ENCODE measurements at places on chromosomes 7 and 10. TPM values are rescaled to one million over a fixed set of nuclear protein-coding genes. Genes with fewer than 3 reads are reported as not detected.

DNA sequence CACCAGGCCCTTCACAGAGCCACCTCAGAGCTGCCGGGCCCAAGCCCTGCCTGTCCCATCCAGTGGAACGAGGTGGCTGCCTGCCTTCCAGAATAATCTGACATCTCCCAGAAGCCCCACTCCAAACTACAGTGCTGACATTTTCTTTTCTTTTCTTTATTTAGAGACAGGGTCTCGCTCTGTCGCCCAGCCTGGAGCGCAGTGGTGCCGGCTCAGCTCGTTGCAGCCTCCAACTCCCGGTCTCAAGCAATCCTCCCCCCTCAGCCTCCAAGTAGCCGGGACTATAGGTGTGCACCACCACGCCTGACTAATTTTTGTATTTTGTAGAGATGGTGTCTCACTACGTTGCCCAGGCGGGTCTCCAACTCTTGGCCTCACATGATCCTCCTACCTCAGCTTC lies 346 bp downstream of the TMEM270 start:
- no peak for DNase-seq

- DNase-seq, result peak; percentile 85
These were observed 315.5 kb downstream of the MAGI2 start for GRCh38 chr7:79137942-79138341.

- DNase-seq, result peak; percentile 73
These were observed 568.3 kb downstream of the INHBA start for GRCh38 chr7:41134300-41135255.

GRCh38 chr10:91865562-91866081 lies 43.7 kb downstream of the FGFBP3 start:
- no peak for DNase-seq

- DNase-seq, result peak; percentile 64
These were observed 11.3 kb upstream of the INMT start for GRCh38 chr7:30740417-30741181.

DNA sequence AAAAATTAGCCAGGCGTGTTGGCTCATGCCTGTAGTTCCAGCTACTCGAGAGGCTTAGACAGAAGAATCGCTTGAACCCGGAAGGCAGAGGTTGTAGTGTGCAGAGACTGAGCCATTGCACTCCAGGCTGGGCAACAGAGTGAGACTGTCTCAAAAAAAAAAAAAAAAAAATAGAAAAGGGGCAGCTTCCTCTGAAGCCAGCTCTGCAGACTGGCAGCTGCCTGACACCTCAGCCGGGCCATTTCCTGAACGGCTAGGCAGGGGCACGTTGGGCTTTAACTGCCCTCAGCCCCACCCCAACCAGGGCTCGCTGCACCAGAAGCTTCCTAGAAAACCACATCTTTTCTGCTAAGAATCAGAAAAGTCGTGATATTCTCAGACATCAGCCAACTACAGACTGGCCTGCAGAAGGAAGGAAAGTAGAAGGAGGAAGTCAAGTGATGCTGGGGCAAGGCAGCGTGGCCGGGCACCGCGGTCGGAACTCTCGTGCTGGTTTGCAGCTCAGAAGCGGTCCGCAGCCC lies 38.0 kb downstream of the PRKAG2 start:
- DNase-seq, result no peak

GRCh38 chr10:22649390-22649841 lies 65.0 kb downstream of the PIP4K2A start:
- DNase-seq, result no peak

Gene MUC3A
- not detected for total RNA-seq

DNA sequence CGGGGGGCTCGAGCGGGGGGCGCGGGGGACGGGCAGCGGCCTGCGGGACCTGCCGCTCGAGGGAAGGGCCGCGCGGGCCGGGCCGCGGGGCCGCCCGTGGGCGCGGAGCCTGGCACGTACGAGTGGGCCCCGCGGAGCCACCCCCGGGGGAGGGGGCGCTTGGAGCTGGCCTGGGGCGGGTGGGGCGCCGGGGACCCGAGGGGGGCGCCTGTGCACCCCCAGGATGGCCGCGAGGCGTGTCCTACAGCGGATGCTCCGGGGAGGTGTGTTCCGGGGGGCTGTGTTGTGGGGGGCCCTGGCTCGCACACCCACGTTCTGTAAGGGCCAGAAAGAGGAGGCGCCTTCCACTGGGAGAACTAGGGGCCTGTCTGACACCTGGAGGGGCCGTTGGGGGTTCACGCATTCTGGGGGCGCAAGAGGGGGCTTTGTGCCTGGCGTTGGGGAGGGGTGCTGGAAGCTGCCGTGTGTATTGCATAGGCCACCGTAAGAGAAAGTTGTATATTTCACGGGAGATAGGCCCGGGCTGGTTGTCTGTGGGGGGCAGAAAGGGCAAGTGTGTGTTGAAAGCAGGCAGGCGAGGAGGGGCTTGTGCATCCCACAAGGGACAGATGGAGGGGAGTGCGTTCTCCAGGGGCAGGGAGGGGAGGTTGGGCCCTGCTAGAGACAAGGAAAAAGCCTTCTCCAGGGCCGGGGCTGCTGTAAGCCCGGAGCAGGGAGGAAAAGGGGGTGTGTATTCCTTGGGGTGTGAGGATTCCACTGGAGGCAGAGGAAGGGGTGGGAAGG lies 663 bp downstream of the VPS37D start:
- no peak for DNase-seq

DNA sequence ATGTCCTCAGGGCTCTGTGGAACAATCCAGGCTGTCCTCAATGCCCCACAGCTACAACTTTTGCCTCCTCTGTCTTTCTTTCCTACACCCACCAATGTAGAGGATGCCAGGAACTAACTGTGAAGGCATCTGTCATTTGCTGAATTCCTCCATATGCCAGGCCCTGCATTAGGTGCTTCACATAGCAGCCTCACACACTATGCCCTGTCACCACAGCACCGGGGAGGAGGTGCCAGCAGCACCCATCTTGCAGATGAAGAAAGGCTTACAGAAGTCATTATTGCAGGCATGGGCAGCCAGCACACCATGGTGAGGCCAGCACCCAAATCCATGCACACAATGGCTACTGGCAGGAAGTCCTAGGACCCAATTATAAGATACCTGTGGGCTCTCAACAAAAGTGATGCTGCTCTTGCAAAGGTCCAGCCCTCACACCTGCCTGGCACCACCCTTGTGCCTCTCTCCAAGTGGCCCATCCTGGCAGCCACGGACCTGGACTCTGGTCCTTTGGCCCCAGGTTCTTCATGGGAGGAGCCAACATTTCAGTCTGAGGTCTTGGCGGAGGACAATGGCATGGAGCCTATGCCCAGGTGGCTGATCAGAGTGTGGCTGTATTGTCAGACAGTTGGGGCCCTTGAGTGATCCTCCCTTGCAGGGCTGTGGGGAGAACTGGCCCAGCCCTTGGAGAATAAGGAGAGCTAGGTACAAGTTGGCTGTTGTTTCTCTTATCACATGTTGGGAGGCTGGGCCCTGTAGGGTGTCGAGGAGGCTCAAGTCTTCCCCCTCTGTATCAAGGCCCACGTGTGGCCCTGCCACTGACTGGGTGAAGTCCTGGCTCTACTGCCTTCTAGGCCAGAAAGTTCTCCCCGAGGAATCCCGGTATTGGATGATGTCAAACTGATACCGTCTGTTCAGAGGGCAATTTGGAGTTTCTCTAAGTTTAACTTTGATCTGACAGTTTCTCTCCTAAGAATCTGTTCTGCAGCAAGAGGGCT lies 14.4 kb upstream of the MYL7 start:
- no peak for DNase-seq

GRCh38 chr7:33610918-33611317 lies 294.4 kb upstream of the BMPER start:
- DNase-seq, result no peak

DNA sequence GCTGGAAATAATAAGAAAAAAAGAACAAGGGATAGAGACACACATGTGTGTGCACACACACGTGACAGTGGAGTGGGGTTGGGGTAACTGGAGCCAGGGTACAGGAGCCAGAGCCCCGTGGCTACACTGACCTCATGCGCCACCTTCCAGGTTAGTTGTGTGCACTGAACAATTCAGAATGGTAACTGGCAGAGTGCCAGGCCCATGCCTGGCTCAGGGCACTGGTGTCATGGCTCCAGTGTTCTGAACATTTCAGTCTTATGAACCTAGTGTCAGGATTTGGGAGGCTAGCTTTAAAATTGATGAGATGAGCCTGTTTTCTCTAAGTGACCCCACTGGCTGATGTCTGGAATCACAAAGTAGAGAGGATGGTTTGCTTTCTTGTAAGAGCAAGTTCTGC lies 269.6 kb downstream of the SORCS3 start:
- no peak for DNase-seq

Gene AP5Z1
- total RNA-seq, result 21.0 TPM

GRCh38 chr7:79531116-79531515 lies 77.6 kb upstream of the MAGI2 start:
- DNase-seq, result no peak

DNA sequence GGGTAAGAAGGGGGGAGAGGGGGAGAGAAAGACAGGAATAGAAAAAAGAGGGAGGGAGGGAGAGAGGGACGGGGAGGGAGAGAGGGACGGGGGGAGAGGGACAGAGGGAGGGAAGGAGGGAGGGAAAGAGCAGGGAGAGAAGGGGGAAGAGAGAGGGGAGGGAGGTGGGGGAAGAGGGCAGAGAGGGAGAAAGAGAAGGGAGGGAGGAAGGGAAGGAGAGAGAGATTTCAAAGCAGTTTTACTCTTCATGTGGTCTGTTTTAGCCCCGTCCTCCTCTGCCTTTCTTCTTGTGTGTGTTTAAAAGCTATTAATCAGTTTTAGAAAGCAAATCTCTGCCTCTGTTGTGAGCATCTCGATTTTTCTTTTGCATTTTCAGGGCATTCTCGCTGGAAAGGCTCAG lies 237.0 kb downstream of the WDR37 start:
- DNase-seq, result no peak

GRCh38 chr7:55374213-55374612 lies 9.1 kb downstream of the LANCL2 start:
- no peak for DNase-seq
